ENCODE measurements at places on chromosomes 11 and 22.

DNA sequence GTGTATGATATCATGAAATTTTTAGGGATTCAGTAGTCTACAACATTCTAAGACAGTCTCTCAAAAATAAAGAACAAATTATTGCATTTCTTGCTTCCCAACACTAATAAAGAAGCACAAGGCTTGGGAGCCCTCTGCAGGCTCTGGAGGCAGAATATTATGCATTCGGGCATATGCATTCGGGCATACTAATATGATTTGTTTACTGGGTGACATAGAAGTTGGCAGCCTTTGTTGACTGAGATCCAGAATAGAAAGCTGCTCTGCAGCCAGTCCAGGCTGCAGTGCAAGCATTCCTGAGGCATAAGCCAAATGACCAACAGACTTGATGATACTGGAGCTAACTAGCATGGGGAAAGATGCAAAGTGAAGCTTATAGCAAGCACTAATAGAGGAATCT is 945.5 kb downstream of the OPCML start:
- no peak for DNase-seq

DNA sequence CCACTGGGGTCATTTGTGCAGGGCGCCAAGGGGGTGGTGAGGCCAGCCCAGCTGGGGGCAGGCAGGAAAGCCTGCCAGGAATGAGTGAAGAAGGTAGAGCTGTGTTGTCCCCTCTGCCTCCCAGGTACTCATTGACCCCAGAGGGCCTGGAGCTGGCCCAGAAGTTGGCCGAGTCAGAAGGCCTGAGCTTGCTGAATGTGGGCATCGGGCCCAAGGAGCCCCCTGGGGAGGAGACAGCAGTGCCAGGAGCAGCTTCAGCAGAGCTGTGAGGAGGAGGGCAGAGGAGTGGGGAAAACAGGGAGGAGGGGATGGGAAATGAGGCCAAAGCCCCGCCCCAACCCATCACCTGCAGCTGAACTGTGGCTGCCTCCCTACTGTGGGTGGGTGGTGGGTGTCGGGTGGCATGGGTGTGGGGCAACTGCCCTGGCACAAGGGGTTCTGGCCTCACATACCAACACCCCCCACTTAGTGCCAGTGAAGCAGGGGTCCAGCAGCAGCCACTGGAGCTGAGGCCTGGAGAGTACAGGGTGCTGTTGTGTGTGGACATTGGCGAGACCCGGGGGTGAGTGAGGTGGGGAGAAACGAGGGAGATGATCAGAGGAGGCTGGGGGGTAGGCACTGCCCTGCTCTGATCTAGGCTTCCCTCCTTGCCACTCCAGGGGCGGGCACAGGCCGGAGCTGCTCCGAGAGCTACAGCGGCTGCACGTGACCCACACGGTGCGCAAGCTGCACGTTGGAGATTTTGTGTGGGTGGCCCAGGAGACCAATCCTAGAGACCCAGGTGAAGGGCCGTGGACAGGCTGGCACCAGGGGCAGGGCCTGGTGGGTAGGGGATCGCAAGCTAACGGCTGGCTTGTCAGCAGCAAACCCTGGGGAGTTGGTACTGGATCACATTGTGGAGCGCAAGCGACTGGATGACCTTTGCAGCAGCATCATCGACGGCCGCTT is 3.0 kb downstream of the MUS81 start:
- DNase-seq, result no peak

GRCh38 chr11:119936426-119936825 is 201.5 kb downstream of the TRIM29 start:
- DNase-seq, result no peak

- DNase-seq, result no peak
Observed at GRCh38 chr11:107017433-107018218, 650 bp downstream of the GUCY1A2 start.

GRCh38 chr22:47634347-47634746 is 871.9 kb downstream of the TBC1D22A start:
- DNase-seq, result no peak

DNA sequence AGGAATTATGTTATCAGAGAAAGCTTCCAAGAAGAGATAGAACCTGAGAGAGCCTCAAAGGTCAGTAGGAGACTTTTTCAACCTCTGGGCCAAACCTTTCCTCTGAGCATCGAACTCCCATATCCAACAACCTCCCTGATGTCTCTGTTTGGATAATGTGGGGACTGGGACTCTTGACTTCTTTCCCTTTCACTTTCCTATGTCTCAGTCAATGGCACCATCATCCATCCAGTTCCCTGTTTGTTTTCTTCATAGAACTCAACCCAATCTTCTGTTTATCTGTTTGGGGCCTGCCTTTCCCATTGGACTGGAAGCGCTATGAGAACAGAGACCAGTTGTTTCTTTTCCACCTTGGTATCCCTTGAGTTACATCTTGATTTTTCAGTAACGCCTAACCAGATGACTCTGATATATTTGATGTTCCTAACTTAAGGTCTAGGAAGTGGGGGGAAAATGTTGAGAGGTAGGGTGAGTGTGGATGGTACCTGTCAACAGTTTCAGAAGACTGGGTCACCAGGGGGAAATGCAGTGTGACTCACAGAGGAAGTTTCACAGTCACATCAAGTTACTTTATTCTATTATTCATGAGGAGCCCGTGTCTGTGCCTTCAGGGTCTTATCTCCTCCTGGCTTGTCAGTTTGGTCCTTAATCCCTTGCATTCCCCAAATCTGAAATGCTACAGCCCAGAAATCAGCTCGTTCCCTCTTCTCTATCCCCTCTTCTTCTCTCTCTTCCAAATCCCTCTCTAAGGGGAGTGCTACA is 4.5 kb upstream of the KCNE3 start:
- no peak for DNase-seq

DNA sequence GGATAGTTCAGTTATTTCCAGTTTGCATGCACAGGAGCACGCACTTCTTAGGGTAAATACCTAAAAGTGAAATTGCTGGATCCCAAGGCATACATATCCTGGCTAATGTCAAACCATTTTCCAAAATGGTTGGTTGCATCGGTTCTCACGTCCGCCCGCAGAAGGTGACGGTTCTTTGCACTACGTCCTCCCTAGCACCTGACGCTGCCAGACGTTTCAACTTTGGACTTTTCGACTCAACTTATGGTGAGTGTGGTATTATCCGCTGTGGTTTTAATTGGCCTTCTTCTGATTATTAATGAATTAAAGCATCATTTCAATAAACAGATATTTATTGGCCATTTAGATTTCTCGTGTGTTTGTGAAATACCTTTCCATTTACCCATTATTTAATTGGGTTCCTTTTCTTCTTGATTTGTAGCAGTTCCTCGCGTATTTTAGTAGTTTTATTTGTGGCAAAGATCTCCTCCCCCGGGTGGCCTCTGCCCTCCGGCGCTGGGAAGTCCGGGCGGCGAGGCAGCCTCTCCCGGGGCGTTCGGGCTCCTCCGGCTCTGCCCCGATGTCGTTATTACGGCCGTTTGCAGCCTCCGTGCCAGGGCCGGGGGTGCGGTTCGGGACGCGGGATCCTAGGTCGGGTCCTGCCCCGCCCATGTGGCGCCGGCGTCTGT is at the start of gene JHY:
TSS of gene JHY (plus strand) at position 571 of the 668 bp plus-strand sequence. CDS start 3,091 bp downstream, outside the sequence.
- peak; percentile 41 for DNase-seq

DNA sequence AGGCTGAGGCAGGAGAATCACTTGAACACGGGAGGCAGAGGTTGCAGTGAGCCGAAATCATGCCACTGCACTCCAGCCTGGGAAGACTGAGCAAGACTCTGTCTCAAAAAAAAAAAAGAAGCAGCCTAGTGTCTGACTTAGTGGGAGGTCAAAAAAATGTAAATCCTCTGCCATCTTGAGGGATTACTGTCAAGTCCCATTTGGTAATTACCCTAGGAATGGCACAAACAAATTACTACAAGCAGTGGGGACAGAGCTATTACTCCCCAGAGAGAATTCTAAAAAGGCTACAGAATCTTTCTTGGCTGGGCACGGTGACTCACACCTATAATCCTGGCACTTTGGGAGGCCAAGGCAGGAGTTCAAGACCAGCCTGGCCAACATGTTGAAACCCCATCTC is 3.8 kb downstream of the SERPING1 start:
- DNase-seq, result no peak

GRCh38 chr11:76803023-76803422 is 19.9 kb downstream of the TSKU start:
- no peak for DNase-seq

- DNase-seq, result no peak
Observed at GRCh38 chr11:116281173-116282160, 491.3 kb downstream of the BUD13 start.

- DNase-seq, result no peak
Observed at GRCh38 chr11:34671117-34671516, 50.2 kb downstream of the EHF start.

DNA sequence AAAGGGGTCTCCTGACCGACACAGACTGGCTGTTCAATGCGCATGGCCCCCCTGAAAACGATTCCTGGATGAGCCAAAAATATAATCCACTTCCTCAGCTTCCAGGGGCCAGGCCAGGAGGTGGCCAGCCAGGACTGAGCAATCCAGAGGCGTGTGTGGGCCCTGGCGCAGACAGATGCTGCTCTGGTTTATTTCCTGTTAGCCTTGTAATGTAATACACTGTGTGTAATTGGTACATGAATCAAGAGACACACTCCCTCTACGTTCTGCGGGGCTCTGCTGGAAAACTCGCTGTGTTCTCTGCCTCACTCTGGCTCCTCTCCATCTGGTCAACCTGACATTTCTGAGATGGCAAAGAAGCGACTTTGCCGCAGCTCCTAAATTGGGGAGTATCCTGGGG is 26.3 kb upstream of the ISX start:
- DNase-seq, result no peak

DNA sequence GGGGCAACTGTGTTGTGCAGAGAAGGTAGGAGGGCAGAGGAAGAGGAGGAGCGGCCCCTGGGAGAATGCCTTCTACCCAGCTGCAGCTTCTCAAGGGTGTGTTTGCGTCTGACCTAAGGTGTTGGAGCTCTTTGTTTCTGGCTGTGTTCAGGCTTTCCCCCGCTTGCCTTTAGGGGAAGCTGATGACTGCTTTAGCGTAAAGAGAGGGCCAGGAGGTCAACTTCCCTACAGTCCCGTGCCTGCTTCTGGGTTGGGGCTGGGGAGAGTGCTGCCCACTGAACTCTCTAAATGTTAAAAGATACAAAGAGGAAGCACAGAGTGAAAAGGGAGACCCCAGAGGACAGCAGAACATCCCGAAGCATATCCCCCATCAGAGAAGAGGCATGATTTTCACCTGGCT is 99.2 kb downstream of the PTPRJ start:
- DNase-seq, result no peak

DNA sequence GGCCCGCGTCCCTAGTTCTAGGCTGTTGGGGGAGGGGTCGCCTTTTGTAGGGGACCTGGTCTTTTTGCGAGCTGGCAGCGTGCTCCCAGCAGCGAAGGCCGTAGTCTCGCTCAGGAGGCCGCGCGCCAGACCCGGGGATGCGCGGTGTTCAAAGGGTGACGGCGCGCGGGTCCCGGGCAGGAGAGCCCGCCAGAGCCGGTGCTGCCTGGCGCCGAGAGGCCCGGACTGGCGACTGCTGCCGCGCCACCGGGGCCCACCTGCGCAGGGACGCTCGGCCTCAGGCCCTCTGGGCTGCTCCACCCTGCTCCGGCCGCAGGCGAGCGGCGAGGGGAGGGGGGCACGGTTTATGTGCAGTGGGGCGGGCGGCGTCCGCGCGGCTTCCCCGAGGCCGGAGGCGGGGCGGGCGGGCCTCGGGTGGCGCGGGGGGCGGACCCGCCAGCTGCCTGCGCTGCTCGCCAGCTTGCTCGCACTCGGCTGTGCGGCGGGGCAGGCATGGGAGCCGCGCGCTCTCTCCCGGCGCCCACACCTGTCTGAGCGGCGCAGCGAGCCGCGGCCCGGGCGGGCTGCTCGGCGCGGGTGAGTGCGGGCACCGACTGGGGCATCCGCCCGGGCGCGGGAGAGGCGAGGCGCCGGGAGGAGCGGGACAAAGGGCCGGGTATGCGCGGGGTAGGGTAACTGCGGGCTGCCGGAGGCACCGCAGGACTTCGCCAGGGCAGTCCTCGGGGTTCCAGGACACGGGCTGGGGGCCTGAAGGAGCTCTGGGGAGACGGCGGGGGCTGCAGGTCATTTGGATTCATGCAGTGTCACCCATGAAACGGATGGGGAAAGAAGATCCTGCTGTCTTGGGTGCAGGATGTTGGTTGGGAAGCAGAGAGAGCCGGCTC is at the start of gene PRSS23:
TSS of gene PRSS23 (plus strand) at position 467 of the 884 bp plus-strand sequence. CDS start 7,102 bp downstream, outside the sequence.
- no peak for DNase-seq

GRCh38 chr11:27437829-27438594 is 34.6 kb downstream of the LGR4 start:
- no peak for DNase-seq

- DNase-seq, result no peak
Observed at GRCh38 chr11:17798716-17799115, 64.1 kb downstream of the KCNC1 start.

DNA sequence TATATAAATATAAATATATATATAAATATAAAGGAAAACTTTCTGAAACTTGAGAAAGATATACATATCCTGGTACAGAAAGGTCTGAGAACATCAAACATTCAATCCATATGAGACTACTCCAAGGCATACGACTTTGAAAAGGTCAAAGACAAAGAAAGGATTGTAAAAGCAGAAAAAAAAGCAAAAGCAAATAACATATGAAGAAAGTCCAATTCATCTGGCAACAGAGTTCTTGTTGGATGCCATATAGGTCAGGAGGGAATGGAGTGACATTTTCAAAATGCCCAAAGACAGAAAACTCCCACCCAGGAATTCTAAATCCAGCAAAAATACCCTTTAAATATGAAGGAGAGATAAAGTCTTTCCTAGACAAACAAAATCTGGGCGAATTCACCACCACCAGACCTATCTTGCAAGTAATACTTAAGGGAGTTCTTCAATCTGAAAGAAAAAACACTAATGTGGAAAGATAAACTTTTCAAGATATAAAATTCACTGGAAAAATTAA is 42.3 kb upstream of the MRPL17 start:
- no peak for DNase-seq

DNA sequence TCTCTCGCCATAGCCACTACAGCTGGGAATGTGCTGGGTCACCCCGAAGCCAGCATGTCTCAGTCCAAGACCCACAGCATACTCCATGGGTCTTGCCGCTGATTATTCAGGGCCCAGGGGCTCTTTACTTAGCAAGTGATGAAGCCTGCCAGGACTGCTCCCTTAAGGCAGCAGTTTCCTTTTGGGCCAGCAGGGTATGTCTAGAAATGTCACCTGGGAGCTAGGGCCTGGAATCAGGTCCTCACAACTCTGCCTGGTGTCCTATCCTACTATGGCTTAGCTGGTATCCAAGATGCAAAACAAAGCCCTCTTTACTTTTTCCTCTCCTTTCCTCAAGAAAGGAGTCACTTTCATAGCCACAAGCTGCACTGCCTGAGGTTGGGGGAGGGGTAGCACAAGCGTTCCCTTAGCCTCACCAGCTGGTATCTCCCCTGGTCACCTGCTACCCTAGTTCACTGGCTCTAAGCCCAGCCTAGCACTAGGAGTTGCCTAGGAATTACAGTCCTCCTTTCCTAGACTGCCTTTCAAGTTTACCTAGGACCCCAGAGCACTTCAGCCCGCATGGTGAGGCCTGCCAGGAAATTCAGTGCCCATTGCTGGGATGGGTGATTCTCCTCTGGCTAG is 22.6 kb upstream of the NCR3LG1 start:
- DNase-seq, result no peak

DNA sequence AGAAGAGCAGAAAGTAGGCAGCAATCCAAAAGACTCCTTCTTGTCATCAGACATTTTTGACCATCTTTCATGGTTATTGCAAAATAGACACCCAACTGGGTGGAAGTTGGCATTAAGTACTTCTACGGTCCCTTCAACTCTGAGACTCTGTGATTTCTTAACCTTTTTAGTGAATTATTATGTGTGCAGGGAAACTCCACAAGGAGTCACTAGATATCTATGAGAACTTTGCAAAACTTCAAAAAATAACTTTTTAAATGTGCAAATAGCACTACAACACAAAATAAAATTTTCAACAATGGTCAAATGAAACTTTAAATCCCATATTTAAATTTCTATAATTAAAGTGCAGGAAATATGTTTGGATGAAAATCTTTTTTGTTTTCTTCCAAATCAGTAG is 88.7 kb downstream of the SLC17A6 start:
- DNase-seq, result no peak

Data from stimulated activated CD4-positive, alpha-beta T cell treated with anti-CD3 and anti-CD28 coated beads, TNF-alpha, amount 100 ng/mL, for 48 hours (primary cell).